ENCODE measurements at places on chromosomes 3 and 15. TPM values are rescaled to one million over a fixed set of nuclear protein-coding genes. Genes with fewer than 3 reads are reported as not detected.

The GPR156 gene
- 0.24 TPM for total RNA-seq

The SLC28A1 gene
- 0.32 TPM for total RNA-seq

The LRTM1 gene
- not detected for total RNA-seq

The HDC gene
- total RNA-seq, result 0.30 TPM

The CSTA gene
- 0.33 TPM for total RNA-seq

GRCh38 chr3:184672977-184673870 is 38.6 kb downstream of the MAGEF1 start:
- H3K27ac ChIP-seq, result no peak overlapping the region
- no peaks in the 10 kb centered on the region for H3K4me1 ChIP-seq
- no peaks in the 10 kb centered on the region for H3K36me3 ChIP-seq
- no peaks in the 10 kb centered on the region for H3K27me3 ChIP-seq

DNA sequence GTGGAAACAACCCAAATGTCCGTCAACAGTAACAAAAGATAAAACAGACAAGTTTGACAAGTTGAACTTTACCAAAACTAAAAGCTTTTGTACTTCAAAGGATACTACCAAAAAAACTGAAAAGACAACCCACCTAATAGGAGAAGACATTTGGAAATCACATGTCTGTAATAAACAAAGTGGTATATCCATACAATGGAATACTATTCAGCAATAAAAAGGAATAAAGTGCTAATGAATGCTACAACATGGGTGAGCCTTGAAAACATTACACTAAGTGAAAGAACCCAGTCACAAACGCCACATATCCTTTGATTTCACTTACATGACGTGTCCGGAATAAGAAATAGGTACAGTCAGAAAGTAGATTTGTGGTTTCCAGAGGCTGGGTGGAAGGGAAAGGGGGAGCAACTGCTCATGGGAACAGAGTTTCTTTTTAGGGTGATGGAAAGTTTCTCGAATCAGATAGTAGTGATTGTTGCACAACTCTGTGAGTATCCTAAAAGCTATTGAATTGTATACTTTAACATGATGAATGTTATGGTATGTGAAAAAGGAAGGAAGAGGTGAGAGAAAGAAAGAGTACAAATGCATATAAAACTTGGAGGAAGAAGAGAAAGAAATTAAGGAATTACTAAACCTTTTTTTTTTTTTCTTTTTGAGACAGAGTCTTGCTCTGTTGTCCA is 72.7 kb upstream of the ABHD2 start:
- no peak overlapping the region for H3K27ac ChIP-seq
- DNase-seq, result no peak
- H3K4me1 ChIP-seq, result peaks cover 31% of the 10 kb centered on the region
- no peak overlapping the region for H3K4me3 ChIP-seq
- H3K27me3 ChIP-seq, result no peaks in the 10 kb centered on the region

- no peak overlapping the region for H3K27ac ChIP-seq
- H3K4me3 ChIP-seq, result no peak overlapping the region
- H3K4me1 ChIP-seq, result no peaks in the 10 kb centered on the region
Measured at GRCh38 chr15:82963471-82964341, 11.2 kb upstream of the HOMER2 start.

DNA sequence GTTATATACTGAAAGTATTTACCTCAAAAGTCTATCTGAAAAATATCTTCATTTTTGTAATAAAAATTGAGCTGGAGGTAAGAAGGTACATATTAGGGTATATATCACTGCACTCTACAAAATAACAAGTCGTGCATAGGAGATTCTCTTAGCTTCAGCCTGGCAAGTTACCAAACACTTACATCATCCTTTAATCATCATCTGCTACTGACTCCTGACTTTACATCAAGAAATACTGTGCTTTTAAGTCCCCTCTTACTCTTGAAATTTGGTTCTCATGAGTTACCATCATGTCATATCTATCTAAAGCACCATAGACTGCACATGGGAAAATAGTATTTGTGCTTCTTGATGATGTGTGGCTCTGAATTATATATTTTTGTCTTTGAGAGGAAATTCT is 50.8 kb downstream of the LYSMD4 start:
- peak overlapping the region; percentile 80 for H3K27ac ChIP-seq
- H3K4me3 ChIP-seq, result no peak overlapping the region
- no peaks in the 10 kb centered on the region for H3K36me3 ChIP-seq
- no peak for DNase-seq

DNA sequence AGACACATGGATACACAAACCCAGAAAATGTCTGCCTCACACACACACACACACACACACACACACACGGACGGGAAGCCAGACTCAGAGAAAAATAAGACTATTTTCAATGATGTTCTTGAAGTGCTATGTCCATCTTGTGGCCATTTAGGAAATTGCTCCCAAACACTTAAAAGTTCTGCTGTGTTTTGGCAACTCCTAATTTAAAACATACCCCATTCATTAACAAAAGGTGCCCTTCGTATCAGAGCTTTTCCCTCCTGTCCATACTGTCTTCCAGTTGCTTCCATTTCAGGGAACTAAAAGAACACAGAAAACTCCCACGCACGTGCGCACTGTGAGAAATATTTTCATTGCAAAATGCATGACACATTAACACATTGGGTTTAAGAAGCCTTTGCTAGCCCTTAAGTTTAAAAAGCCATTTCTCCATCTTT is 44.6 kb downstream of the SLC12A1 start:
- no peak overlapping the region for H3K27ac ChIP-seq
- no peak overlapping the region for H3K4me3 ChIP-seq
- H3K4me1 ChIP-seq, result no peaks in the 10 kb centered on the region
- H3K36me3 ChIP-seq, result no peaks in the 10 kb centered on the region
- peaks cover 4% of the 10 kb centered on the region for H3K27me3 ChIP-seq

- no peaks in the 10 kb centered on the region for H3K36me3 ChIP-seq
- H3K4me3 ChIP-seq, result no peak overlapping the region
- no peak for DNase-seq
- no peaks in the 10 kb centered on the region for H3K27me3 ChIP-seq
- peaks cover 13% of the 10 kb centered on the region for H3K4me1 ChIP-seq
Measured at GRCh38 chr3:194931865-194932264, 246.2 kb downstream of the FAM43A start.

DNA sequence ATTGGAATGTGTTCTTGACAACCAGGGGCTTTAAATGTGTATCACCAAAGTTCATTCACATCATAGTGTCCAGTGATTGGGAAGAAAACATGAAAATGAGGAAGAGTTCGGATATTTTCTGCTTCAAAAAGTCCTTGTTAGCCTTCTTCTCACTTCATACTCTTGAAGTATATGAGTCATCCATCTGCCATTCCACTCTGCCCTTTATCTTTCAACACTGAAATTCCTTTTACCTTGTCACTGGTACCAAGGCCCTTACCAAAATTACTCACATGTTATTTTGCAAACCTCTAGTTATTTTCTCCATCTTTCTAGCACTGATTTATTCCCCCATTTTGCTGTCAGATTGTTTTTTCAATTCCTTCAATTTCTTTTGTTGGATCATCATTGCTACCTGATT is 32.5 kb downstream of the OR5H15 start:
- H3K4me3 ChIP-seq, result no peak overlapping the region
- H3K4me1 ChIP-seq, result no peaks in the 10 kb centered on the region
- H3K36me3 ChIP-seq, result no peaks in the 10 kb centered on the region
- no peaks in the 10 kb centered on the region for H3K27me3 ChIP-seq

DNA sequence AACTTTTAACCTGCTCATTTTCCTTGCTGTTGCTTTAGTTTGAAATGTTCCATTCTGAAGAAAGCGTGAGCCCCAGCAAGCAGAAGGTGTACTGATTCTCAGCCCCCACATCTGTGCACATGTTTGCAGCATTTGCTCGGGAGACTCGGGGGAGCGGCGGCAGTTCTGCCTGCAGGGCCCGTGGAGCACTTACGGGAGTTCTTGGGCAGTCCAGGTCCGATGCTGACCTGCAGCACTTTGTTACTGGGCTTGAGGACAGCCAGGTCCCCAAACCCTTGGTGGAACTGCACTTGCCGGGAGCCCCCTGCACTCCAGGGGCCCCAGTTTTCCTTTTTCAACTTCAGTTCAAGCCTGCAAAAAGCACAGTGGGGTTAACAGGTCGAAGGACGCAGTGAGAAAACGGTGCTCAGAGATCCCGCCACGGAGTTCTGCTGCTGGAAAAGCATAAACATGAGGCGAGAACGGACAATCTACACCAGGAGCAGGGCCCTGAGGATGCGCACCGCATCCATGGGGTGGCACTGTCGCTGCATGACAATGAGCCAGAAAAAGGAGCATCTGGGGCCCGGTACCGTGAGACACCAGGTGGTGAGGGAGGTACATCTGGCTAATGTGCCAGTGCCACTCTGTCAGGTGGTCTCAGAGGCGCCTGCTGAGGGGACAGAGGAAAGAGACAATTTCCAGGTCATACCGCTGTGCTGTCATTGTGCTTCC is 45.6 kb upstream of the LDHAL6B start:
- H3K36me3 ChIP-seq, result no peaks in the 10 kb centered on the region
- H3K4me3 ChIP-seq, result no peak overlapping the region
- no peak overlapping the region for H3K27ac ChIP-seq
- no peaks in the 10 kb centered on the region for H3K4me1 ChIP-seq
- DNase-seq, result no peak
- no peaks in the 10 kb centered on the region for H3K27me3 ChIP-seq

GRCh38 chr3:112689385-112689784 is 48.4 kb upstream of the CCDC80 start:
- no peaks in the 10 kb centered on the region for H3K27me3 ChIP-seq
- no peak overlapping the region for H3K4me3 ChIP-seq
- no peaks in the 10 kb centered on the region for H3K4me1 ChIP-seq
- H3K27ac ChIP-seq, result no peak overlapping the region
- no peaks in the 10 kb centered on the region for H3K36me3 ChIP-seq

GRCh38 chr3:38136393-38136776 is 542 bp downstream of the ACAA1 start:
- H3K4me3 ChIP-seq, result peak overlapping the region; percentile 99
- H3K27me3 ChIP-seq, result no peaks in the 10 kb centered on the region
- H3K4me1 ChIP-seq, result peaks cover 31% of the 10 kb centered on the region
- H3K27ac ChIP-seq, result peak overlapping the region; percentile 95
- peak; percentile 52 for DNase-seq
- H3K36me3 ChIP-seq, result peaks cover 14% of the 10 kb centered on the region

DNA sequence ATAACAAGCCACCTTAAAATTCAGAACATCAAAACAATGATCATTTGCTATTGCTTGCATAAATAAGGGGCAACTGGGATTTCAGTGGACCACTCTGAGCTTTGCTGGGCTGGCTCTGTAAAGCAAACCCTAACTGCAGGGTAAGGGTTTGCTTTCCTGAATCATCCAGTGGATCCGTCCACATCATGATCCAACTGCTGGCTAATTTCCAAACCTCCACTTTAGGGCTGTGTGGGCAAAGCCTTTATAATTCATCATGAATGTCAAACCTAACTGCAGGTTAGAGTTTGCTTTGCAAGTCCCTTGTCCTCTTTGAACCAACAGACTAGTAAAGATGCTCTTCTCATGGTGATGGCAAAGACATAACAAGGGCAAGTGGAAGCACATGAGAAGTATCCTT is 76.1 kb downstream of the SYNPR start:
- H3K27me3 ChIP-seq, result peaks cover 19% of the 10 kb centered on the region
- no peak overlapping the region for H3K27ac ChIP-seq
- H3K4me3 ChIP-seq, result no peak overlapping the region
- no peaks in the 10 kb centered on the region for H3K4me1 ChIP-seq

GRCh38 chr3:122931636-122932035 is 95.9 kb downstream of the SEMA5B start:
- no peak overlapping the region for H3K4me3 ChIP-seq
- H3K27ac ChIP-seq, result no peak overlapping the region
- no peaks in the 10 kb centered on the region for H3K27me3 ChIP-seq
- no peak for DNase-seq
- no peaks in the 10 kb centered on the region for H3K4me1 ChIP-seq

DNA sequence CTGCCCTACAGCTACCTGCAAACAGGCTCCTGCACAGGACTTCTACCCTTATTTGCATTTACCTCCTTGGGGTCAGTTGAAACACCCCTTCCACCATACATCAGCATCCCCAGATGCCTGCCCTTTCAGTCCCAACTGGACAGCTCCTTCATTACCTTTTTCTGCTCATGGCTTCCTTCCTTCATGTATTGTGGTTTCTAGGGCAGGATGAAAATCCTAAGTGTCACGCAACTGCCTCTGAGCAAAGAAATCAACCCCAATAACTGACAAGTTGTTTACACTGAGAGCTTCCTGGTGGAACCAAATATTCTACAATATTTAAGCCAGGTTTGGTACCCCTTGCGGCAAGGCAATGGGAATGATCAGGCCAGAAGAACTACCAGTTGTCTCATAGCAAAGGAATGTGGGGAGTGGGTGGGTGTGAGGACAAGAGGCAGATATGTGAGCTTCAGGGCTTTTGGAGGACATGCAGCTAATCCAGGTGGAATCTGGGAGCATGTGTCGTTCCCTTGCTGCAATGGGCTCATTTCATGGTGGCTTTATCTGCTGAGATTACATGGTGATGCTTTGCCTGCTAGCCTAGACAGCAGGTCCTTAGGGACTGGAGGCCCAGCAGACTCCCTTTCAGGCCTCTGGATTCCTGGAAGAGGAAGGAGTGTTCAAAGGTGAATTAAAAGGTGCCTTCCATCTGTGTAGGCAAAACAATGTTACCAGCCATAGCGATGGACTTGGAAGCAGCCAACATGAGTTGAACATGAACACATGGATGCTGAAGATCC is 34.9 kb downstream of the PPCDC start:
- no peak overlapping the region for H3K27ac ChIP-seq
- peaks cover 26% of the 10 kb centered on the region for H3K4me1 ChIP-seq
- no peak for DNase-seq

- H3K36me3 ChIP-seq, result no peaks in the 10 kb centered on the region
- H3K27ac ChIP-seq, result no peak overlapping the region
- H3K27me3 ChIP-seq, result no peaks in the 10 kb centered on the region
- DNase-seq, result no peak
- peaks cover 46% of the 10 kb centered on the region for H3K4me1 ChIP-seq
Measured at GRCh38 chr3:188452158-188452772, 298.3 kb downstream of the LPP start.

- no peaks in the 10 kb centered on the region for H3K36me3 ChIP-seq
- H3K4me3 ChIP-seq, result no peak overlapping the region
Measured at GRCh38 chr3:79040701-79041100, 727.1 kb downstream of the ROBO1 start.

DNA sequence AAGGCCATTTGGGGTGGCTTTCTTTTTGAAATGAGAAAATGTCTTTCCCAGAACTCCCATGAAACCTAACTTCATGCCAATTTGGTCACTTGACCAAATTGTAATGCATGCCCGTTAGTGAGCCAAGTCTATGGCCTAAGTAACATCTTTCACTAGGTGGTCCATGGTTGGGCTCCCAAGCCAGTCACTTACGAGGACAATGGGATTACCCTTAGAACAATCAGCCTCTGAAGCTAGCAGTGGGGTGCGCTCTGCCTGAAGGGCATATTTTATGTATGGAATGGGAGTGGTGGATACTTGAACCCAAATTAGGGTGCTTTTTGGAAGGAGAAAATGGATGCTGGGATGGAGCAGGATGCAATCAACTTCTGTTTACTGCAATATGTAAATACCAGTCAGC is 127.4 kb upstream of the GOLIM4 start:
- no peaks in the 10 kb centered on the region for H3K27me3 ChIP-seq
- no peak overlapping the region for H3K4me3 ChIP-seq
- DNase-seq, result no peak
- no peaks in the 10 kb centered on the region for H3K36me3 ChIP-seq
- H3K4me1 ChIP-seq, result no peaks in the 10 kb centered on the region

GRCh38 chr15:83873966-83874365 is 220.0 kb downstream of the ADAMTSL3 start:
- no peaks in the 10 kb centered on the region for H3K36me3 ChIP-seq
- no peak overlapping the region for H3K4me3 ChIP-seq
- H3K27me3 ChIP-seq, result no peaks in the 10 kb centered on the region
- no peak for DNase-seq
- H3K27ac ChIP-seq, result no peak overlapping the region
- H3K4me1 ChIP-seq, result peaks cover 14% of the 10 kb centered on the region
